Astrocyte of the spinal cord (primary cell): ENCODE measurements at places on chromosomes 4 and X.

GRCh38 chr4:3484057-3484973 is 21.2 kb downstream of the DOK7 start:
- no peak for DNase-seq

DNA sequence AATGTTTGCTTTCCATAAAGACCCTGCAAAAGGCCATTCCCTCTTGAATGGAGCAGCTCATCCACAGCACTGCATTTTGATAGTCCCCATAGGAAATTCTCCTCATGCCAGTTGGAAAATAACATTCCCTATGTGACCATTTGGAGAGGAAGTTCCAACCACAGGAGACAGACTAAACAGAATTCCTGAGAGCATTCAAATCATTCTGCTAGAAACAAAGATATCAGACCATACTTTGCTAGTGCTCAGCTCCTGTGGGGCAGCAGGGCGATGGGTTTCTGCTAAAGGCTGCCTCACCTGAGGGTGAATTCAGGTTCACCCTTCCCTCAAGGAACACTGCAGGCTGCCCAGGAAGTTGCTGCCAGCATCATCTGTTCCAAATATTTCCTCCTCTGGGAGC is 58.8 kb downstream of the LNX1 start:
- DNase-seq, result peak; percentile 37

GRCh38 chrX:43898406-43899035 is 16.3 kb upstream of the MAOB start:
- DNase-seq, result no peak

- DNase-seq, result no peak
Observed at GRCh38 chr4:189232274-189232673, 708.4 kb upstream of the FRG1 start.

- no peak for DNase-seq
Observed at GRCh38 chrX:38458071-38458470, 103.3 kb upstream of the TSPAN7 start.

GRCh38 chrX:53563324-53563723 is 123.2 kb downstream of the HUWE1 start:
- DNase-seq, result no peak

DNA sequence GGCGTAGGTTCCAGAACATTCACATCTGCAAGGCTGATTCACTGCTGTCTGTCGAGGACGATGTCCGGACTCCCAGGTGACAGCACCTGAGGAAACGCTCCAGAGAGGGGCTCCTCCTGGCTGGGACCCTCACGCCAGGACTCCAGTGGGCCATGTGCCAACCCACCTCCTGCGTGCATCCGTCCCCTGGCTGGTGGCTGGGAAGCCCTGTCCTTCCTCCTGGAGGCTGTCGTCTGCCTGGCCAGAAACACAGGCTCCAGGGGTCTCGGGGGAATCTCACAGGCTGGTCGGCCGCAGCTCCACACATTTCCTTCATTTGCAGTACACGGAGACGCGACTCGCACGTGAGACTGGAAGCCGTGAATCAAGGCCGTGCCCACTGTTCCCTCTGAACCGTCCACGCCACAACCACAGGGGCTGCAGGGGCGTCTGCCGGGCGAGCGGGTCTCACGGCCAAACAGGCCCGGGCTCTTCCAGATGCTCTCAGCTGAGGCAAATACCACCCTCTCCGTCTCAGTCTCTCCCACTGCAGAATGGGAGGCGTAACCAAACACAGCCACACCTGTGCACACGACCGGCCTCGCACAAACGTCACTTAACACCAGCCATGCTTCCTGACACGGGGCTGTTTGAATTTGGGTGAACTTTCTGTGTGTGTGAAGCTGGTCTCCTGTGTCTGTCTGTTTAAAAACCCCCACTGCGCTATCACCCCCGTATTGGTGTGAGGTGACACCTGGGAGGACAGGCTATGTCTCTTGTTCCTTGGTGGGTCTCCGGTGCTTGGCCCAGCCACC is 38.7 kb upstream of the MXD4 start:
- no peak for DNase-seq

- DNase-seq, result no peak
Observed at GRCh38 chr4:2964706-2965258, 1.4 kb downstream of the GRK4 start.

DNA sequence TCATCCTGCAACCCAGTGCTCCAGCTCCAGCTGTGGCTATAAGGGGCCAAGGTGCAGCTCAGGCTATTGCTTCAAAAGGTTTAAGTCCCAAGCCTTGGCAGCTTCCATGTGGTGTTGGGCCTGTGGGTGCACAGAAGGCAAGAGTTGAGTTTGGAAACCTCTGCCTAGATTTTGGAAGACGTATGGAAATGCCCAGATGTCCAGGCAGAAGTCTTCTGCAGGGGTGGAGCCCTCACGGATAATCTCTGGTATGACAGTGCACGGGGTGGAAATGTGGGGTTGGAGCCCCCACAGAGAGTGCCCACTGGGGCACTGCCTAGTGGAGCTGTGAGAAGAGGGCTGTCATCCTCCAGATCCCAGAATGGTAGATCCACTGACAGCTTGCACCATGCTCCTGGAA is 44.5 kb downstream of the CYTL1 start:
- no peak for DNase-seq

DNA sequence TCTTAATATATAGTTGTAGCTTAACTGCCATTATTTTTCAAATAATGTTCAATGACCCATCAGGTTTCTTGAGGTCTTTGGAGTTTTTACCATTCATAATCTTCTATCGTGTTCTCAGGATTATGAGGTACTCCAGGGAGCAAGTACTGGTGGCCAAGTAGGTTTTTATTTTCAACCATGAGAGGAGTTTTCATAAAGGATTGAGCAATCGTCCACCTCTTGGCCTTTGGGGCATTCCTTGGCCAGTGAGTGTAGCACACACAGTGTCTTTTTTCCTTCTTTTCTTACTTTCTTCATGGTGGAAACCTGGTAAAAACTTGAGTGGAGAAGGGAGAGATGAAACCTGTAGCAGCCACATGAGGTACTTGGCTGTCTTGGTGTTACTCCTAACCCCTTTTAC is 567.0 kb upstream of the NR3C2 start:
- DNase-seq, result no peak

DNA sequence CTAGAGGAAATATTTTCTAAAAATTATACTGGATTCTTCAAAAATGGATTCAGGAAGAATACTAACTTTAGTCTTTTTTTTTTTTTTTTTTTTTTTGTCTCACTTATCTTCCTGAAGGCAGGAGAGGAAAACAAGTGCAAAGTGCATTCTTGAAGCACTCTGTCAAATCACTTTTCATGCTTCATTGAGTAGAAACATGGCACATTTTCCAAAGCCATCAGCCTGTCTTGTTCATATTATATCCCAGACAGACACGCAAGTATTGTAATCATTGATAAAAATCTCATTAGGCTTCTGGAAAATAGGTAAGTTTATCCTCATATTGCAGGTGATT is 1.2 kb downstream of the BBS12 start:
- no peak for DNase-seq

DNA sequence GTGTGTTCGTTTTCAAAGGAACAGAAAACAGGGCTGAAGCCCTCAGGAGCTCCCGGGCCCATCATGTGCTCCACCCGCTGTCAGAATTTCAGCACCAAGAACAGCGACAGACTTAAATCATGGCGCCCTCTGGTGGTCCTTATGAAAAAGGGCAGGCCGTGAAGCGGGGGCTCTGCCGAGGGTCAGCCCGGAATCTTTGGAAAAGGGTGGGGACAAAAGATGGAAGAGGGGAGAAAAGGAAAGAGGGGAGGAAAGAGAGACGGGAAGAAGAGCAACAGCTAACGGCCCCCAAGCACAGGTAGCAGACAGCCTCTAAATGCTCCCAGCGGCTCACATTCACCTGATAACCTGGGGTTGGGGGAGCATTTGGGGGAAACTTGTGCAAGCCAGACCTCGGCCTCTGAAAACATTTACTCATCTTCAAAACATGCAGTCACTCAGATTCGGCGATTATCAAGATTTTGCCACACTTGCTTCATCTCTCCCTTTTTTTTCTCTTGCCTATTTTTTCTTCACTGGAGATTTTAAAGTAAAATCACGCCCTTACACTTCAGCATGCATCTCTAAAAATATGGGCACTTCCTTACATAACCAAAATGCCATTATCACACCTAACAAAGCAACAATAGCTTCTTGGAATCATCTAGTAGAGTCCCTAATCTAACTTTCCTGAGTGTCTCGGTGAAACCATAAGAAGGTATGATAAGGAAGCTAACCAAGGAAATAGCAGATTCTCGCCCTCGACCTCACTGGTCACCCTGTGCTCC is 28.1 kb upstream of the MAN2B2 start:
- DNase-seq, result peak; percentile 58

- peak; percentile 20 for DNase-seq
Observed at GRCh38 chrX:50988649-50989048, 78.1 kb downstream of the BMP15 start.

- no peak for DNase-seq
Observed at GRCh38 chrX:130778773-130779172, 124.2 kb downstream of the ENOX2 start.

DNA sequence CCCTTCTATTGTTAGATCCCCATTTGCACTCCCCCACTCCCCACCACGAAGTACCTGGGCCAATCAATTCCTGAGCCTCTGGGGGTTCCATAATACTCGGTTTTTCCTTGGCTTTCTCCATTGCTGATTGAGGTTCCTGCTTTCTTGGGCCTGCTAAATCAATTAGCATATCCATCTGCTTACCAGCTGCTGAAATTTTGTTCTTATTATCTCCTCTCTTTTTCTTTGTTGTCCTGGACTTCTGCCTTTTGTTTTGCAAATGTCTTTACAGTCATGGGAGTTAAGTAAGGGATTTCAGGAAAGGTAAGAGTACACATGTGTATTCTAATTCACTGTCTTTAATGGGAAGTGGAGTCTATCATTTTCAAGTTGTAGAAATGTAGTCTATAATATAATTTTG is 222.2 kb downstream of the MID1 start:
- no peak for DNase-seq

- DNase-seq, result no peak
Observed at GRCh38 chr4:48126621-48127020, 7.4 kb downstream of the TXK start.

DNA sequence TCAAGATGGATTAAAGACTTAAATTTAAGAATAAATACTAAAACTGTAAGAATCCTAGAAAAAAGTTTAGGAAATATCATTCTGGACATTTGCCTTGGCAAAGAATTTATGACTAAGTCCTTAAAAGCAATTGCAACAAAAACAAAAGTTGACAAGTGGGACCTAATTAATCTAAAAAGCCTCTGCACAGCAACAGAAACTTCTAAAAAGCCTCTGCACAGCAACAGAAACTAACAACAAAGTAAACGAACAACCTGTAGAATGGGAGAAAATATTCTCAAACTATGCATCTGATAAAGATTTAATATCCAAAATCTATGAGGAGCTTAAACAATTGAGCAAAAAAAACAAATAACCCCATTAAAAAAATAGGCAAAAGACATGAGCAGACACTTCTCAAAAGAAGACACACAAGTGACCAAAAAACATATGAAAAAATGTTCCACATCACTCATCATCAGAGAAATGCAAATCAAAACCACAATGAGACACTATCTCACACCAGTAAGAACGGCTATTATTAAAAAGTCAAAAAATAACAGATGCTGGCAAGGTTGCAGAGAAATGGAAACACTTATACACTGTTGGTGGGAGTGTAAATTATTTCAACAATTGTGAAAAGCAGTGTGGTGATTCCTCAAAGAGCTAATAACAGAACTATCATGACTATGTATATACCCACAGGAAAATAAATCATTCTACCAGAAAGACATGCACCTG is 5.5 kb upstream of the OPRPN start:
- DNase-seq, result no peak

- no peak for DNase-seq
Observed at GRCh38 chrX:101602077-101602476, 15.7 kb downstream of the ARMCX6 start.

DNA sequence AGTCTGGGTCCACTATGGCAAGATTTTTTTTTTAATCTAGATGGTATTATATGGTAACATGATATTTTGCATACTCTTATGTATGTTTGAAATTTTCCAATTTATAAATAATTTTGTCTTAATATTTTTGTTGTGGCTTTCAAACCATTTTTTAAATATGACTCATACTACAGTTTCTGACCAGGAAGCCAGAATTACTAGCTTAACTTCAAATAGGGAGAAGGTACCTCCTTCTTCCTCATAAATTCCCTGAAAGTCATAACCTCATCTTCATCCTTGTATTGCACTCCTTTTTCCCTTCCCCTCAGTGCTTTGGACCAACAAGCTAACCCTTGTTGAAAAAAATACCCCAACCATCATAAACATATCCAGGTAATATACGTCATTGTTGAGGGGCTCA is 21.6 kb downstream of the ARAP2 start:
- peak; percentile 12 for DNase-seq

GRCh38 chr4:66691101-66691500 is 854.2 kb downstream of the CENPC start:
- DNase-seq, result no peak

GRCh38 chr4:149815743-149816142 is at the start of gene IQCM:
Gene IQCM, minus strand, starts transcription at chr4:149815843. Its CDS starts 73,152 bp downstream, at chr4:149742691.
- no peak for DNase-seq

GRCh38 chrX:10166731-10167151 is 10.0 kb downstream of the CLCN4 start:
- no peak for DNase-seq
